Pancreas (tissue), 10 donors: ENCODE measurements at places on chromosomes 5 and 9. TPM values are rescaled to one million over a fixed set of nuclear protein-coding genes. Genes with fewer than 3 reads are reported as not detected.

The ZNF300 gene
- polyA plus RNA-seq = 6.5 TPM

The CLK4 gene
- 47.0 TPM for polyA plus RNA-seq

The MED7 gene
- 13.2 TPM for polyA plus RNA-seq

The SPATA31E1 gene
- 0.02 TPM for polyA plus RNA-seq

The TEK gene
- polyA plus RNA-seq = 3.4 TPM

The ST8SIA4 gene
- polyA plus RNA-seq = 0.34 TPM

The SLC46A2 gene
- polyA plus RNA-seq = not detected

The HEMGN gene
- not detected for polyA plus RNA-seq

The JAKMIP2 gene
- 0.53 TPM for polyA plus RNA-seq

The TMEM215 gene
- polyA plus RNA-seq = not detected

The FGF18 gene
- polyA plus RNA-seq = 0.38 TPM

The SPATA31A3 gene
- polyA plus RNA-seq = not detected

The DROSHA gene
- polyA plus RNA-seq = 33.6 TPM

The THBS4 gene
- 30.4 TPM for polyA plus RNA-seq

The SNAPC4 gene
- polyA plus RNA-seq = 18.1 TPM

The CARTPT gene
- polyA plus RNA-seq = not detected

The ERP44 gene
- 10.6 TPM for polyA plus RNA-seq

The ZDHHC11B gene
- polyA plus RNA-seq = 19.9 TPM

The CLPTM1L gene
- 39.5 TPM for polyA plus RNA-seq

The TOR1A gene
- 10.0 TPM for polyA plus RNA-seq

The FAT2 gene
- not detected for polyA plus RNA-seq

The LCP2 gene
- 2.6 TPM for polyA plus RNA-seq

The PRDM12 gene
- not detected for polyA plus RNA-seq

The PCDHGB6 gene
- 1.1 TPM for polyA plus RNA-seq

The SPRY4 gene
- 3.2 TPM for polyA plus RNA-seq

The MARCOL gene
- not detected for polyA plus RNA-seq

The F2RL2 gene
- 0.40 TPM for polyA plus RNA-seq

The LURAP1L gene
- 11.3 TPM for polyA plus RNA-seq

The LAMC3 gene
- 8.9 TPM for polyA plus RNA-seq

The OR13C2 gene
- polyA plus RNA-seq = 0.12 TPM

The BHMT2 gene
- 1.4 TPM for polyA plus RNA-seq

The SLC2A6 gene
- polyA plus RNA-seq = 6.7 TPM

The PAIP1 gene
- 22.9 TPM for polyA plus RNA-seq
